ENCODE measurements at places on chromosomes 7 and 10.

DNA sequence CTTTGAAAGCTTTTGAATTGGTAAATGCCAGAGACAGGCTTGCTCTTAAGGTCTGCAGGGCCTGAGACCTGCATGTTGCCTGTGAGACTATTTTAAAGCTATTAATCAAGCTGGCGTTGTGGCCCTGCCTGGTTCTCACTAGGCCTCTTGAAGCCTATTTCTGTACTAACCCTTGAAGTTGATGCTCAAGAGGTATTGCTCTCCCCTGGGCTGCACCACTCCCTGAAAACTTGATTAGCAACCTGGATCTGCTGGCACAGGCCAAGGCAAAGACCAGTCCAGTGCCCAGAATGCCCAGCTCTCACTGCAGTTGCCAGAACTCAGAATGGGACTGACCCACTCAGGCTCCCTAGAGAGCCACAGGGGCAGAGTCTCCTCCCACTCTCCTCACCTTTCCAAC, 220.0 kb upstream of the MEOX2 start:
- DNase-seq: no peak

DNA sequence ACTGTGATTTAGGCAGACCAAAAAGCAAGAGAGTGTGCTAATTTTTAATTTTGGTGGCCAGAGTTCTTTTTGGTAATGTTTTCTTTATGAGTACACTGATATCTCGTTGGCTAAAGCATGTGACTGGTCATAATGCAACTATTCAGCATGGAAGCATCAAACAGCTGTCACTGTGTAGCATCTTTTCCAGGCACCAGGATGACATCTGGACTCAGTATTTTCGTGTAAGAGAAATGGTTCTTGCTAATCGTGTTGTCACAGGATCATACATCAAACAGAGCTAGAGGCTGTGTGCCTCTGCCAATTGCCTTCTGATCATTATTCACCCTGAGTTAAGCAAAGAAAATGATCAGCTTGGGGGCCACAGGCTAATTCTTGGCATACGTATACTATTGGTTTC, 118.9 kb downstream of the SND1 start:
- DNase-seq: no peak

- DNase-seq: no peak
Measured at GRCh38 chr10:5949009-5949759, 28.2 kb downstream of the IL15RA start.

DNA sequence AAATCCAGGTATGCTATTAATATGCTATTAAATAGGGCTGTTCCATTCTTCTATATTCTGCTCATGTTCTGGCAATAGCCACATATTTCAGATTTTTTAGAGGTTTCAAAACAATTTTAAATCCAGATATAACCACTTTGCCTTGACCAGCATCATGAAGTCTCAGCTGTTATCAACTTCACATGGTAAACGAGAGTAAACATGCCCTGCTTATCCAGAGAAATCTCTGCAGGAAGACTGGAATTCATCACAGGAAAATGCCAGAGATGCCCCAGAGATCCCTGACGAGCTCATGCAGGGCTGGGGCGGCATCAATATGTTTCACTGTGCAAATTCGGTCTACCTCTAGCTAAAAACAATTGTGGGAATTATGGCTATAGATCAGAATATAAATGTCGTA, 126.5 kb downstream of the FANK1 start:
- DNase-seq: no peak

All from cortex of kidney (tissue), 1 donor.